ENCODE measurements at places on chromosomes 4 and X. TPM values are rescaled to one million over a fixed set of nuclear protein-coding genes. Genes with fewer than 3 reads are reported as not detected.

The TMSB15C gene
- 3.3 TPM for total RNA-seq

The TRMT44 gene
- total RNA-seq = 14.1 TPM

The TRAPPC2 gene
- 18.5 TPM for total RNA-seq

The FAM184B gene
- under 0.01 TPM for total RNA-seq

The CENPI gene
- 2.8 TPM for total RNA-seq

The CT45A2 gene
- total RNA-seq = not detected

The DKK2 gene
- total RNA-seq = 0.09 TPM

The ASB12 gene
- total RNA-seq = not detected

The TEX11 gene
- total RNA-seq = 0.09 TPM

The TMEM31 gene
- 0.14 TPM for total RNA-seq

The AREG gene
- total RNA-seq = not detected

The FRG2 gene
- total RNA-seq = not detected

The LONRF3 gene
- total RNA-seq = 0.28 TPM

The INTS6L gene
- total RNA-seq = 3.6 TPM

The NUDT10 gene
- total RNA-seq = 1.6 TPM

The F11 gene
- total RNA-seq = not detected

The PABPC1L2A gene
- total RNA-seq = not detected

The ENPEP gene
- 0.28 TPM for total RNA-seq

The FDCSP gene
- total RNA-seq = not detected

The BRS3 gene
- total RNA-seq = not detected

The FRMPD4 gene
- total RNA-seq = 2.4 TPM

All from smooth muscle cell of bladder (primary cell).